ENCODE measurements at places on chromosomes 1 and 21.

- no peaks in the 10 kb centered on the region for H3K27me3 ChIP-seq
- H3K36me3 ChIP-seq: no peaks in the 10 kb centered on the region
- peaks cover 14% of the 10 kb centered on the region for H3K4me1 ChIP-seq
- no peak overlapping the region for H3K27ac ChIP-seq
- H3K4me3 ChIP-seq: no peak overlapping the region
Observed at GRCh38 chr1:177480741-177481305, 310.1 kb downstream of the BRINP2 start.

DNA sequence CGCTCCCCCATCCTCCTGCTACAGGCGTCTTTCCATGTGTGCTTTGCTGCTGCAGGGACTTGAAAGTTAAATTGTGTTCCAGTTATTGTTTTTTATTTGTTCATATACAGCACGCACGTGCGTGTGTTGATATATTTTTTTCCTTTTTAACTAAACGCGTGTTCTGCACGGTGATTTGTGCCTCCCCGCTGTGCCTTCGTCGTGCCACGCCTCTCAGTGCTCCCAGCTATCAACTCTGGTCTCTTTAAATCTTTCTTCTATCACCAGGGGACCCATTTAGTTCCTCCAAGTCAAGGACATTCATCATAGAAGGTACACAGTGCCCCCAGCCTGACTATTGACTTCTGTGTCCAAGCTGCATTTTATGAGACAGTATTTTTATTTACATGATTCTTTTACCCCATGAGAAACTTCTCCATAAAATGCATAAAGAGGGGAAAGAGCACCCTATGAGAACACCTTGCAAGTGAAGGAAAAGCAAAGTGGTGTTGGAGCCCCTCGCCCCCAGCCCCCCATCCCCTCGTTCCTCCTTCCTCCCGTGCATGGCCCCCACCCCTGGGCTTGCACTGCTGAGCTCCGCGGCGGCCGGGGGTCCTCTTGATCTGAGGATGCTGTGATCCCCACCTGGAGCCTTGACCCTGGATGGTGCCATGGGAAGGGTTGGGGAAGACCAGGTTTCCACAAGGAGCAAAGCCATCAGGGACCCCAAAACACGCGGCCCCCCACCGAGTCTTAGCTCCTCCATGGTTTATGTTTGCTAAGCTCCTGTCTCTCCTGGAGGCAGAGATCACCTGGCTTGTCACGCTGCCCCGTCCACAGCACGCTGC lies 45.5 kb downstream of the KCNAB2 start:
- no peak for DNase-seq
- no peaks in the 10 kb centered on the region for H3K36me3 ChIP-seq
- no peaks in the 10 kb centered on the region for H3K4me1 ChIP-seq
- H3K4me3 ChIP-seq: no peak overlapping the region
- no peaks in the 10 kb centered on the region for H3K27me3 ChIP-seq
- no peak overlapping the region for H3K27ac ChIP-seq

GRCh38 chr1:50023292-50024159 lies at the start of gene AGBL4:
TSS of gene AGBL4 (minus strand) at chr1:50023954.
- no peaks in the 10 kb centered on the region for H3K4me1 ChIP-seq
- DNase-seq: peak; percentile 31
- H3K36me3 ChIP-seq: no peaks in the 10 kb centered on the region
- H3K27me3 ChIP-seq: peaks cover 12% of the 10 kb centered on the region

GRCh38 chr1:20083178-20083944 lies 13.4 kb downstream of the PLA2G5 start:
- no peaks in the 10 kb centered on the region for H3K36me3 ChIP-seq
- peaks cover 4% of the 10 kb centered on the region for H3K4me1 ChIP-seq
- H3K27ac ChIP-seq: no peak overlapping the region
- no peak overlapping the region for H3K4me3 ChIP-seq

GRCh38 chr1:205983925-205984725 lies 19.1 kb downstream of the RAB7B start:
- peak overlapping the region; percentile 84 for H3K27ac ChIP-seq
- no peak overlapping the region for H3K4me3 ChIP-seq
- peaks cover 5% of the 10 kb centered on the region for H3K27me3 ChIP-seq
- H3K36me3 ChIP-seq: no peaks in the 10 kb centered on the region

DNA sequence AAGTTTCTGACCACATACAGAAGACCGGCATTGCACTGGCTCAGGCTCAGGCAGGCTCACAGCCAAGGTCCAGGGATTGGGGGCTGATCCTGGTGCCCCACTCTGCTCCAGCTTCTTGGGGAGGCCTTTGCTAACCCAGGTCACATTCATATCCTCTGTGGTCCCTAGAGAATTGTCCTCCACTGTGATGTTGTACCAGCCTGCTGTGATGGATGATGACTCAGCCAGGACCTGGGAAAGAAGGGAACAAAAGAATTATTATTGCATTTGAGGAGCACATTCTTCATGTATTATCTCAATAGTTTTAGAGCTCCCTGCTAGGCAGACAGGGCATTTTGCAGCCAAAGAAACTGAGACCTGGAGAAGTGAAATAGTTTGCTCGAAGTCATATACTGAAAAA lies 114.3 kb upstream of the ETV3 start:
- H3K4me1 ChIP-seq: peaks cover 5% of the 10 kb centered on the region
- H3K27me3 ChIP-seq: no peaks in the 10 kb centered on the region
- peaks cover 29% of the 10 kb centered on the region for H3K36me3 ChIP-seq
- DNase-seq: no peak
- no peak overlapping the region for H3K27ac ChIP-seq

DNA sequence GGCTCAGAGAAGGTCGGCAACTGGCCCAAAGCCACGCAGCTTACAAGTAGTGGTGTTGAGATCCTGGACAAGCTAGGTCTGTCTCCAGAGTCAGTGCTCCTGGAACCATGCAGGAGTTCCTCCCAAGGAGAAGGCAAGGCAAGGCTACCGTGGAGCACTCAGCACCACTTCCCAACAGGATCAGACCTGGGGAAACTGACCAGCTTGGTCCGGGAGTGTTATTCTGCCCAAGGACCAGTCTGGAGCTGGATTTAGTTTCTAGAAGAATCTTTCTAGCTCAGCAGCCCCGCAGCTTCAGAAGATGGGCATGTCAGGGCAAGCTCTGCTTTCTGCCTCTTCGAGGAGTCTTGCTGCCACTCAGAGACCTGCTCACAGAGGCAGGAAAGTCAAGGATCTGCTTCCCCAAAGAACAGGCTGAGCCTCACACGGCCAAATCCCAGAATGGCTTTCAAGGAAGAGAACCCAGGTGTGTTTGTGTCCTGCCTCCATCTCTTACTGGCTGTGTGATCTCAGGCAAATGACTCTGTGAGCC lies 302.8 kb downstream of the MATN1 start:
- H3K36me3 ChIP-seq: no peaks in the 10 kb centered on the region
- DNase-seq: no peak
- H3K4me1 ChIP-seq: no peaks in the 10 kb centered on the region
- H3K27me3 ChIP-seq: peaks cover 4% of the 10 kb centered on the region
- no peak overlapping the region for H3K4me3 ChIP-seq

DNA sequence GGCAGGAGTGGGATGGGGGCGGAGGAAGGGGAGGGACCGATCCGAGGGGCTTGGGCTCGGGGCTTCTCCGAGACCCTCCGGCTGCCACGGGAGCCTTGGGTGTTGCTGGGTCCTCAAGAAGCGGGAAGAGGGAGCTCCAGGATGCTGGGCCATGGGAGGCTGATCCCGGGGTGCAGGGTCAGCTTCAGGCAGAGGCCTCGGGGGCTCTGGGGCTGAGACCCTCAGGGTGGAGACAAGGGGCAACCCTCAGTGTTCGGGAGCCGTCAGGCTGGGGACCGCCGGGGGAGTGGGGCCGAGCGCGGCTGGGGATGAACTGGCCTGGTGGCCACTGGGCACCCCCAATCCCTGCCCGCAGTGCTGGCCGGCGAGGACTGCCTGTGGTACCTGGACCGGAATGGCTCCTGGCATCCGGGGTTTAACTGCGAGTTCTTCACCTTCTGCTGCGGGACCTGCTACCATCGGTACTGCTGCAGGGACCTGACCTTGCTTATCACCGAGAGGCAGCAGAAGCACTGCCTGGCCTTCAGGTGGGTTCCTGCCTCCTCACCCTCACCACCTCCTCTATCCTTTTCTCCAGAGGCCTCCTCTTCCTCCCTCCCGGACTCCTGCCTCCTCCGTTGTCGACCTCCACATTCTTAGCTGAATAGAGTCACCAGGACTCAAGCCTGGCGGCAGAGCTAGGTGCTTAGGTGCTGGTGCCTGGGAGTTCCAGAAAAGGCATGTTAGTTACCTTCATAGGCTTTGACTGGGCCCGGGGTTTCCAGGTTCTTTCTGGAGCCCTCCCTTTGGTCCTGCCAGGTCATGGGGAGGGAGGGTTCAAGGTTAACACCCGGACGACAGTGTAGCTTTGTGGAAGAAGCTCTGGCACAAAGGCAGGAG lies 631 bp downstream of the SHISA4 start:
- H3K4me1 ChIP-seq: peaks cover 2% of the 10 kb centered on the region
- no peak overlapping the region for H3K27ac ChIP-seq
- H3K4me3 ChIP-seq: peak overlapping the region; percentile 65

- no peak for DNase-seq
- no peak overlapping the region for H3K27ac ChIP-seq
- H3K27me3 ChIP-seq: peaks cover 17% of the 10 kb centered on the region
- H3K4me3 ChIP-seq: no peak overlapping the region
- H3K36me3 ChIP-seq: no peaks in the 10 kb centered on the region
Observed at GRCh38 chr1:175504875-175505555, 238.4 kb downstream of the TNR start.

DNA sequence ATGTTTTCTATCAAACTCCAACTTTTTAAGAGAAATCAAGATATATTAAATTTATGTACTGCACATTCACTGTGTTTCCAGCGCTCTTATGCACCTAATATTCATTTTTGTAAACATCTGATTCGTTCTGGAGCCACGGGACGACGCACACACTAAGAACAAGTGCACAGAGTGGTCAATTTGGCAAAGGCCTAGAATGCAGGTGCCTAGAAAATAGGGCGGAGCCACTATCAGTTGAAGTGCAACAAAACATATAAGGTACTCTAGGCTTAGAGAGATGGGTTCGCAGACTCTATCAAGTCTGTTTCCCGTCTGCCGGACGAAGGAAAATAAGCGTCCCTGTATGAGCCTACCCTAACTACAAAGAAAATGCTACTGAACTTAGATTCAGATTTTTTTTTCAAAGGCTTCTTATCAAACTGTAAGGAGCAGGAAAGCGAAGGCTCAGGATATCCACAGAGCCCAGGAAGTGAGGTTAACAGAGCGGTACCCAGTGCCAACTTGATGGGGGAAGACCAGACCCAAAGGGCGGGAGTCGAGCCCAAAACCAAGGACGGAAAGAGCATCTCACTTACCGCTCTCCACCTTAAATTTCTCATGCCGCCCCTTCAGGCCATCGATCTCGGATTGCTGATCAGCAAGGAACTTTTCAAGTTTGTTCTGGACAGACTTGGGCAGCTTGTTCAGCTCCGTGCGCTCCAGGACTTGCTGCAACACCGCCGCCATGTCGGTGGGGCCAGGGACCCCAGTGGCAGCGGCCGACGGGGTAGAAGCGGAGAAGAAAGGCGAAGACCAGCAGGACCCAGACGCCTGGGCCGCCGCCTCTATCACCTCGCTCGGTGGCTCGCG lies 526 bp downstream of the TPR start:
- peaks cover 23% of the 10 kb centered on the region for H3K36me3 ChIP-seq
- peak overlapping the region; percentile 100 for H3K27ac ChIP-seq
- H3K4me3 ChIP-seq: peak overlapping the region; percentile 99
- DNase-seq: no peak

DNA sequence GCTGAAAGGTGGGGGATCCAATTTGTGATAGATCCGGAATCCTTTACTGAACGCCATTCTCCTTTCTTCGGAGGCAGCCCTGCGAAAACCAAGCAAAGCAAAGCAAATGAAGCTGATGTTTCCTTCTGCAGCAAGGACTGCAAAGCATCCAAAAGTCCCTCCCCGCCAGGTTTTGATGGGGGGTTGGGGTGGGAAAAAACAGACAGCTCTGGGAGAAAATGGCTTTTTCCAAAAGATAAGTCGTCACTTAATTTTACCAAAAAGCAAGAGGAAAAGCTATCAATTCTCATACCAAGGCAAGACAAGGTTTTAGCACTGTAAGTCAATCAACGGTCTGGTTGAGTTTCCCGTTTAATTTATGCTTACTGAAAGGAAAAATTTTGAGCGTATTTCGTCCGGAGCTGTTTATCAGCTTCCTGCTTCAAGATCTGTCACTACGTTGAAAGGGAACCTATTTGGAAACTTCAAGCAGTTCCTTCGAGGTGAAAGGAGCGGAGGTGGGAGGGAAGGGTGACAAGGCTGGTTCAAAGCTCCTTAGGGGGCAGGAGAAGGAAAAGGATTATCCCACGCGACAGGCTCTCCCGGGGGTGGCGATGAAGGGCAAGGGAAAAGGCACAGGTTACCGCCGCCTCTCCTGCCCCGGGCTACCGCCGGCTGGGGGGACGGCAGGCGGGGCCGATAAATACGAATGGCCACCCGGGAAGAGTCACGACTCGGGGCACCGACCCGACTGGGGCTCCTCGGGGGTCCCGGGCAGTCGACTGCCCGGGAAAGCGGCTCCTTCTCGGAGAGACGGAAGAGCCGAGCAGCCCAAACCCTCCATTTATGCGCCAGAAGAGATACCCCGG lies 750 bp downstream of the SYNJ1 start:
- peaks cover 12% of the 10 kb centered on the region for H3K4me1 ChIP-seq
- H3K27me3 ChIP-seq: no peaks in the 10 kb centered on the region
- peak; percentile 15 for DNase-seq
- H3K36me3 ChIP-seq: no peaks in the 10 kb centered on the region
- H3K4me3 ChIP-seq: peak overlapping the region; percentile 98

- H3K27me3 ChIP-seq: no peaks in the 10 kb centered on the region
- DNase-seq: no peak
- H3K27ac ChIP-seq: no peak overlapping the region
- peaks cover 5% of the 10 kb centered on the region for H3K36me3 ChIP-seq
Observed at GRCh38 chr1:180888870-180889269, 23.8 kb upstream of the KIAA1614 start.

DNA sequence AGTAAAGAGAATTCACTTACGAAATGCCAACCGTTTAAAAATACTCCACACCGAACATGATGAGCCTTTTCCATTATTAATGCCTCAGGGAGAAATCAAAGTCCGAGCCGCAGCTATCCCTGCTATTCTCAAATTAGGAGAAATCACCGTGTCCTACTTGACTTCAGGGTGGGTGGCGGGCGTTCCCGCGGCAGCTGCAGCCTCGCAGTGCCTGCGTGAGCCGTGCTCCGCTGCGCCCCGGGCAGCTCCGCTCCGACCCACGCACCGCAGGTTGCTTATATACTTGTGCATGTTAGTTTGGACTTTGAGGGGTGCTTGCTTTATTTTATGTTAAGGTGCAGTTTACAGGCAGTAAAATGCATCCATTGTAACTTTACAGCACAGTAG lies 35.6 kb upstream of the PCBP3 start:
- no peak overlapping the region for H3K4me3 ChIP-seq
- peaks cover 43% of the 10 kb centered on the region for H3K27me3 ChIP-seq
- peaks cover 4% of the 10 kb centered on the region for H3K4me1 ChIP-seq
